ENCODE measurements at places on chromosomes 4 and X. TPM values are rescaled to one million over a fixed set of nuclear protein-coding genes. Genes with fewer than 3 reads are reported as not detected.

DNA sequence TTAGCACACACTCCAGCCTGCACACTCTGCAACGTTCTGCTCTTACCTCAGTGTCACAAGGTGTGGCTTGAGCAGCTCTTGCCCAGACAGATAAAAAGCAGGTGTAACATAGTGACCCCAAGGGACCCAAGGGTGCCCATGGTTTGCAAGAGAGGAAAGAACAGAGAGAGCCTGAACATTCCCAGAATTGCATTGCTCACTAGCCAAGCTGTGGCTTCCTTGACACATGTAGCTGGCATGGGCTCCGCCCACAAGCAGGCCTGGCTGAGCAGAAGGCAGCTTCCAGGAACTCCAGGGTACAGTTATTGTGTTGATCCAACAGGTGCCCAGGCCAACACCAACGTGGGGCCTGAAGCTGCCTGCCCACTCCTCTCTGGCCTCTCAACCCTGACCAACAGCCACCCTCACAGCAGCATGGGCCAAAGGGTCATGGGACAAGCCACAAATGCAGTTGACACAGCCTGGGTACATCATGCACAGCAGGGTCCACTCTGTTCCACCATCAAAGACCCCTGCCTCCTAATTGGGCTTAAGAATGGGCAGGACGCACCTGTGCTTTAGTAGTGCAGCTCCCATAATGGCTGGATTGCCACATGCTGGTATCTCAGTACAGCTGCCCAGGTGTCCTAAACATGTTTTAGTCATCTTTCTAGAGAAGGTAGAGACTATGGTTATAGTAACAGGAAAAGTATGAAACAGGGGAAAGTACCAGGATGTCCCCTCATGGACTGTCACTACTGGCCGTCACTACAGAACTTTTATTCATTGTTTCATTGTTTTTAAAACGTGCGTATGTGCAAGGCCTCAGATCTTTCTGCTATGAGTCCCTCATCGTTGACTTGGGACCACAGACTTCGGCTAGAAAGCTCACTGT, 73.7 kb upstream of the ACSL1 start:
- no peak overlapping the region for H3K4me3 ChIP-seq
- H3K27me3 ChIP-seq, result no peaks in the 10 kb centered on the region
- H3K27ac ChIP-seq, result no peak overlapping the region
- H3K36me3 ChIP-seq, result no peaks in the 10 kb centered on the region

GRCh38 chr4:67054896-67055295, 490.4 kb downstream of the CENPC start:
- no peak for DNase-seq
- H3K27ac ChIP-seq, result no peak overlapping the region
- H3K27me3 ChIP-seq, result no peaks in the 10 kb centered on the region
- no peaks in the 10 kb centered on the region for H3K36me3 ChIP-seq
- no peak overlapping the region for H3K4me3 ChIP-seq

Gene RTL3
- not detected for total RNA-seq

GRCh38 chrX:10420134-10420533, 200.3 kb downstream of the MID1 start:
- DNase-seq, result peak; percentile 43
- H3K27ac ChIP-seq, result no peak overlapping the region
- H3K4me1 ChIP-seq, result no peaks in the 10 kb centered on the region
- H3K36me3 ChIP-seq, result no peaks in the 10 kb centered on the region
- no peaks in the 10 kb centered on the region for H3K27me3 ChIP-seq

DNA sequence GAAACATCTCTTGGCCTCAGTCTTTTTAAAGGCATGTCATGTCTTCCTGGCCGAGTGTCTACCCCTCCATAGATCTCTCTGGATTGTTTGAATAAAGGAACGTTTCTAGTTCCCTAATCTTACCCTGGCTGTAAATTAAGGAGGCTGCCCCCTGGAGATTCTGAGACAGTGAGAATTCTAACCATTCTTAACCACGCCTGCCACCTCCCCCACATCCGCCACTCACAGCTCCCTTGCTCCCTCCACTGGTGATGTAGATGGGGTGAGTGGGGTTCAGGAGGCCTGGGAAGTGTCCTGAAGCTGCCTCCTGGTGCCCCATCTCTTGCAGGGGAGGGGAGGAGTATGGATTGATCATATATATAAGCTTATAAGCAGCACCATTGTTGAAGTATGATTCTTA, 48.0 kb upstream of the TRIM2 start:
- no peak overlapping the region for H3K27ac ChIP-seq
- H3K27me3 ChIP-seq, result no peaks in the 10 kb centered on the region
- H3K4me3 ChIP-seq, result no peak overlapping the region

DNA sequence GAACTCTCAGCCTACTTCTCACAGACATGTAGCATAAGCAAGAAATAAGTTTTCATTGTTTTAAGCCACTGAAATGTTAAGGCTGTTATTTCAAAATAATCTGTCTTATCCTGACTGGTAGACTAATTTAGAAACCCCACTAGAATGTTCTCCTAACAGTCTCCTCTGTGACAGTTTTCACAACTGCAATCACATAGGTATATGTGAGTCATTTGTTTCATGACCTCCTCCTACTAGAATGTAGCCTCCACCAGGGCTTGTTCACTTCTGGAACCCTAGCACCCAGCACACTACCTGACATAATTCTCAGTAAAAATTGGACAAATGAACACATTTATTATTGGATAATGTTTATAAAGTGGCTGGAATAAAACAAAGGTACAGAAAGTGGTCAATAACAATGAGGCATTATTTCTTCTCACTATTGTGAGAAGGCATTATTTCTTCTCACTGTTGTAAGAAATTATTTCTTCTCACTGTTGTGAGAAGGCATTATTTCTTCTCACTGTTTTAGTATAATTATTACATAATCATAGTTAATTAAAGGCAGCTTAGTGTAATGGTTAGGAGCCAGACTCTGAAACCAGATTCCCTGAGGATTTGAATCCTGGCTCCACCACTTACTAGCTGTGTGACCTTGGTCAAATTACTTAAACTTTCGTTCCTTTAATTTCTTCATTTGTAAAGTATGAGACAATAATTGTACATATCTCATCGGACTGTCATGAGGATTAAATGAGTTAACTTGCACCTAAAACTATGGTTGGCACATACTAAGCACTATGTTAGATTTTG, 251.5 kb downstream of the RASL11B start:
- H3K27ac ChIP-seq, result no peak overlapping the region
- no peak overlapping the region for H3K4me3 ChIP-seq
- H3K36me3 ChIP-seq, result no peaks in the 10 kb centered on the region
- no peak for DNase-seq
- no peaks in the 10 kb centered on the region for H3K27me3 ChIP-seq

DNA sequence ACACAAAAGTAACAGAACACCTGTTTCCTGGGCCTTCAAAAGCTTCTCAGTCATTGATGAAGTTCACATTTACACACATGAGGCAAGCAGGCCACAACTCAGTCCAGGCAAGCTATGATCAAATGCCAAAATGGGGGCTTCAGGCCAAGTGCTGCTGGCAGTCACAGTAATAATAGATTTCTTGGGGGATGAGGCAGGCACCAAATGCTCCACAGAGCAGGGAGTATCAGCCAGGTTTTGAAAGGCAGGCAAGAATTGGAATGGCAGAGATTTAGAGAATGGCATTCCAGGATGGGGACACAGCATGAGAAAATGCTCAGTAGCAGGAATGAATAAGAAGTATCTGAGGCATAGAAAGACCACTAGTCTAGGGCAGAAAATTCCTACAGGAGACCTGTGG, 52.8 kb downstream of the GRIA3 start:
- H3K4me1 ChIP-seq, result no peaks in the 10 kb centered on the region
- H3K27ac ChIP-seq, result no peak overlapping the region
- DNase-seq, result no peak

DNA sequence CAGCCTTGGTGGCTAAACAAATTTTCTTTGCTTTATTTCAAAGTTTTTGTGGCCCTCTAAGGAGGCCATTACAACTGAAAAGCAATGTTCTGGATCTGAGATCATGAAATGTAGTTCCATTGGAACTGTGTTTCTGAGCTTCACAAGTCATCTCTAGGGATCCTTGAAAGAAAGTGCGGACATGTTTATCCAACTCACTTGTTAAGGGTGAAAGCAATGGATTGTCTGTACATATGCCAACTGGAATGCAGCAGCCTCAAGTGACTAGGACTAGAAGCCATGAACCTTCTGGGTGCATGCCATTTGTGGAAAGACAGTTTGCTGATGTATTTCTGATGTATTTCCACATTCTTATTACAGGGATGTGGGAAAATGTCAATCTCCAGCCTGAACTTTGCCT, 36.7 kb upstream of the KLHL13 start:
- no peak overlapping the region for H3K4me3 ChIP-seq
- no peak for DNase-seq
- no peaks in the 10 kb centered on the region for H3K4me1 ChIP-seq
- no peak overlapping the region for H3K27ac ChIP-seq

Gene DDX53
- total RNA-seq, result not detected

DNA sequence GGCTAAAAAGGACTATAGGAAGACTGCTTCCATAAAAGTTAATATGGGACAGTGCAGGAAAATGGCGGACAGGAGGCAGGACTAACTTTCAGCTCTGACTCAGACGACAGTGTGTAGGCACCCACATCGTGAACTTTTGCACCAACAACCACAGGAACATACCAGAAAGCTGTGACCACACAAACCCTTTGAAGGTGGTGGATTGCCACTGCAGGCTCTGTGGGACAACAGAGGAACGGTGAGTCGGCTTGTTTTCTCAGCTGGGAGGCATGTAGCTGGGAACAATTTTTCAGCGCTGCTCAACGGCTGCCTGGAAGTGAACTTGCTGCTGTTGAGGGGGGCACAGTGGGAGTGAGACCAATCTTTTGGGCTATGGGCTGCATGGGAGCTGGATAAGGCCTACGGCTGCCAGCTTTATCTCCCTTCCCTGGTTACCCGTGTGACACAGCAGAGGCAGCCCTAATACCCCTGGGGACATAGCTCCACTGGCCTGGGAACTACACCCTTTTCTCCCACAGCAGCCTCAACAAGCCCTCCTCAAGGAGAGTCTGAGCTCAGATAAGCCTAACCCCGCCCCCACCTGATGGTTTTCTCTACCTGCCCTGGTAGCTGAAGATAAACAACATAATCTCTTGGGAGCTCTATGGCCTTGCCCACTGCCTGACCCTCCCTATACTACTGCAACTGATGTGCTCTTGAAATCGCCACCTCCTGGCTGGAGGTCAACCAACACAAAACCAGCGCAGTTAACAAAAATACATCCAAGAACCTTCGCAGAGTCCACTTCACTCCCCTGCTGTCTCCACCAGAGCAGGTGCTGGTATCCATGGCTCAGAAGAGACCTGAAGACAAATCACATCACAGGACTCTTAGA, 1537.0 kb downstream of the C4orf33 start:
- no peak overlapping the region for H3K4me3 ChIP-seq
- no peaks in the 10 kb centered on the region for H3K36me3 ChIP-seq
- no peak overlapping the region for H3K27ac ChIP-seq
- no peaks in the 10 kb centered on the region for H3K4me1 ChIP-seq

DNA sequence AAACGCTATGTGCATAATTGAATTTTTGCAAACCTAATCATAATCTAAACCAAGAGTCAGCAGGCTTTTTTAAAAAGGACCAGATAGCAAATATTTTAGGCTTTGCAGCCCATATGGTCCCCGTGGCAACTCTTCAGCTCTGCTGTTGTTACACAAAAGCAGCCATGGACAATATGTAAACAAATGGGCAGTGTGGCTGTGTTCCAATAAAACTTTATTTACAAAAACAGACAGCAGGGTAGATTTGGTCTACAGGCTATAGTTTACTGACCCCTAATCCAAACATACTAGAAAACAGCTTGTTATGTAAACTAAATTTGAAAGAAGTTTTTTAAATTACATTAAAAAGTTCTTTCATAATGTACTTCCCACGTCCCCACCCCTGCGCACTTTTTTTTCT, 53.1 kb downstream of the FUNDC1 start:
- no peaks in the 10 kb centered on the region for H3K4me1 ChIP-seq
- H3K27me3 ChIP-seq, result no peaks in the 10 kb centered on the region
- H3K36me3 ChIP-seq, result no peaks in the 10 kb centered on the region
- DNase-seq, result no peak

DNA sequence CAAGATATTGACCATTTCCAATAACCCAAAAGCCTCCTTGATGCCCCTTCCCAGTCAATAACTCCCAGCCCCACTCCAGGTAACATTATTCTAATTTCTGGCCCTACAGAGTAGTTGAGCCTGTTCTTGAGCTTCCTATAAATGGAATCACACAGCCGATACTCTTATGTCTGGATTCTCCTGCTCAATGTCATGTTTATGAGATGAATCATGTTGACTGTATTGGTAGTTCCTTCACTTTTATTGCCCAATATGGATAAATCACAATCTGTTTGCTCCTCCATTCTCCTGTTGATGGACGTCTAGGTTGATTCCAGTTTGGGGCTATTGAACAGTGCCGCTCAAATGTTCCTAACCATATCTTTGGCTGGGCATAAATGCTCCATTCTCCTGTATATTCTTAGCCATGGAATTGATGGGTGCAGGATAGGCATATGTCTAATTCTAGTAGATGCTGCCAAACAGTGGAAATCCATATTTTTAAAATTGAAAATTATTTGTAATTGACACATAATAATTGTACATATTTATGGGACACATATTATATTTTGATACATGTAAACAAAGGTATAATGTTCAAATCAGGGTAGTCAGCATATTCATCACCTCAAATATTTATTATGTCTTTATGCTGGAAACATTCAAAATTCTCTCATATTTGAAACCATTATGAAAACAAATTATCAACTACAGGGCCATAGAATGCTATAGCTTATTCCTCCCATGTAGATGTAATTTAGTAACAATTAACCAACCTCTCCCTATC, 40.5 kb upstream of the SLC2A9 start:
- H3K36me3 ChIP-seq, result peaks cover 19% of the 10 kb centered on the region
- no peak overlapping the region for H3K27ac ChIP-seq
- no peak overlapping the region for H3K4me3 ChIP-seq
- no peak for DNase-seq

DNA sequence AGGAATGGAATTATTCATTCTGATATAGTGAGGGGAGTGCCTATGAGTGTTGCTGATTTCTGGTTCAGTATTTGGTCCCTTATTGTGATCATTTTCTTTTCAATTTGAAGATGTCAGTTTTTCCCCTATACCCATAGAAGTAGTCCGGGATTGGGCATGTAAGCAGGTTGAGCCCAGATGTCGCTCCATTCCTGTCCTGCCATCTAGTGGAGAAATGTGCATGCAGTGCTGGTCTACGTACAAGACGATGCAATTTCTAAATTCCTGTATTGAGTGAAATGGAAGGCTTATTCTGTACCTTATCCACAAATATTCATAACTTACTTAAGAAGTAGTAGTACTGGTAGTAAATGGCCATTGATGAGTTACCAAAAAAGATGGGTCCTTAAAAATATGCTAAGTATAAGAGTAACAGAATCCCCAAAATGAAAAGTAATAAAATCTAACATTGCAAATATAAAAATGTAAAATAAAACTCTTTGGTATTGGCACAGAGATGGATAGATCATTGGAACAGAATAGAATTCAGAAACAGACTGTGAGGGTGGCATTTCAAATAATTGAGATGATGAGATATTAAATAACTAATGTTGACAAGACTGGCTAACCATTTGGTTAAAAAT, 60.9 kb downstream of the UGT8 start:
- H3K27me3 ChIP-seq, result no peaks in the 10 kb centered on the region
- H3K36me3 ChIP-seq, result no peaks in the 10 kb centered on the region
- H3K4me1 ChIP-seq, result peaks cover 5% of the 10 kb centered on the region
- no peak overlapping the region for H3K27ac ChIP-seq
- H3K4me3 ChIP-seq, result no peak overlapping the region
